MG63 (cell line): ENCODE measurements at places on chromosomes 12 and 14.

GRCh38 chr12:325906-326305, 63.2 kb downstream of the KDM5A start:
- DNase-seq: no peak

GRCh38 chr12:44873898-44874297, 2.2 kb downstream of the NELL2 start:
- no peak for DNase-seq

DNA sequence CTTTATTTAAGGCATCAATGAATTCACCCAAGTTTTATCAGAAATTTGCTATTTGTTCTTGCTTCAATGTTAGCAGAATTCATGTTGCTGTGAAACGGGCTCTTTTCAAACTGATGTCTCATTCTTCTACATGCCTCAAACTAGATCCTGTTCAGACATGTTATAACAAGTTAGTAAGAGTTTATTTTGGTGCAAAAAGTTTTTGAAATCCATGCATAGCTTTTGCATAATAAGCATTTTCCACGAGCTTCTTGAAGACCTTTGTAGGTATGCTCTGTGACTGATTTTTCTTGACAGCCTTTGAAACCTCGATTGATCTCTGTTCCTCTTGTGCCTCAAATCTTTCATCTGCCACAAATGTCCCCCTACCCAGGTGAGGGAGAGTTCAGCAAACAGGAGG, 275.2 kb downstream of the FOXN3 start:
- no peak for DNase-seq

- DNase-seq: no peak
Observed at GRCh38 chr12:120940006-120940405, 35.8 kb upstream of the SPPL3 start.

- DNase-seq: no peak
Observed at GRCh38 chr12:113664224-113664681, 192.6 kb upstream of the LHX5 start.

DNA sequence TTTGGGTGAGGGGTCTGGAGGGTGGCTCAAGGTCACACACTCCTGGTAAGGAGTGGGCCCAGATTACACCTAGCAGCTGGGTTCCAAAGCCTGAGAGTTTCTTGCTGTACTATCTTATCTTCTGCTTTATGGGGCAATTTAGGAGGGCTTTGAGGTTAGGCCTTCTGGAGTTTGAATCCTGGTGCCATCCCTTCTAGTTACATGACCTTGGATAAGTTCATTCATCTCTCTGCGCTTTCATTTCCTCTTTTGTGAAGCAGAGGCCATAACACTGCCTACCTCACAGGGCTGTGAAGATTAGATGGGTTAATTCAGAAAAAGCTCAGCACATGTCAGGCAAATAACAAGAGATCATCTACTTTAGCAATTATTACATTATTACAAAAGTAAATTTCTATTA, 7.4 kb upstream of the KRT77 start:
- DNase-seq: no peak

- peak; percentile 9 for DNase-seq
Observed at GRCh38 chr12:25971654-25972041, 13.2 kb downstream of the RASSF8 start.

DNA sequence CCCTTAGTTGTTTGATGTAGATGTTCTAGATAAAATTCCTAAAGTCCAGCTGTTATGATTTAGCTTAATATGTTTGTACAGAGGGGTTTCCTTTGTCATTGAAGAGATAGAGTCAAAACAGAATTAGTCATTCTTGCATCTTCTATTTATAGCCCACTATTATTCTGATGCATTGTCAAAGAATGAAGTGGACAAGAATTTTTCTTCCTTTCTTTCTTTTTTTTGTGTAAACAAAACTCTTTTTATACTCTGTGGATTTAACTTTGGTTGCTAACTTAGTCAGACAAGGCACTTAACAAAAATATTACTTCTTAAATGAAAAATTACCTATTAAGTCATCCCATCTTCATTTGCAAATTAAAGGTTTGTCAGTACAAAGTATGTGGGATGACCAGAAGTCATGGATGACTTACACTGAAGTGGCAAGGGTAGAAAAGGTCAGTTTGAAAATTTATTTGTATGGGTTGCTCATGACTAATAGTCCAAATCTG, 215.6 kb upstream of the DDHD1 start:
- no peak for DNase-seq

GRCh38 chr14:23512156-23512555, 39.4 kb downstream of the ZFHX2 start:
- DNase-seq: no peak

GRCh38 chr12:132115500-132115899, 28.6 kb downstream of the DDX51 start:
- no peak for DNase-seq

GRCh38 chr14:22112004-22112403, 438.4 kb upstream of the OR4E1 start:
- no peak for DNase-seq

GRCh38 chr12:66648033-66648735, 30.7 kb downstream of the GRIP1 start:
- peak; percentile 42 for DNase-seq

DNA sequence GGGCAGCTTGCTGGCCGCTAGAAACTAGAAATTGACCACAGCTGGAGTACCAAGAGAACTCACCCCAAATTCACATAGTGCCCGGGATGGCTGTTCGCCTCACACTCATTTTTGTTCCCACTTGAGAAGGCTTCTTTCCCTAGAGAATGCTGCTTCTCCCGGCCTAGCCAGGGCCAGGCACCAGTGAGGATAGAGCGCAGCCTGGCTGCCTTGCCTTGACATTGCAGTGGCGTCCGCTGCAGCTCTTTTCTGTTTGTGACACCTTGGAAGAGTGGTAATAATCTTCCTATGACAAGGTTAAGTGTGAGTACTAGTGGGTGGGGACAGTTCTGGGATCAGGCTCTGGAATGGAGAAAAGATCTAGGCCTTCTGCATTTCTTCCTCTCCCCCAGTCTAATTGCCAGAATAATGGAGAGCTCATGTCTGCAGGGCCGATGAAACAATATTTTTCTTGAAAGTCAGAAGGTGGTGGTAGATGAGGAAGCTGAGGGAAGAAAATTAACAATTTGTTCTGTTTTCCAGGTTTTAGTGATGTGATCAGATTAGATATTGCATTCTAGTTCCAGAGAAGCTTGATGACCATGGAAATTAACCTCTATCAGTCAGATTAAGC, 3.7 kb downstream of the TMEM253 start:
- peak; percentile 60 for DNase-seq

- peak; percentile 2 for DNase-seq
Observed at GRCh38 chr12:83015390-83016217, 328.9 kb downstream of the TMTC2 start.

DNA sequence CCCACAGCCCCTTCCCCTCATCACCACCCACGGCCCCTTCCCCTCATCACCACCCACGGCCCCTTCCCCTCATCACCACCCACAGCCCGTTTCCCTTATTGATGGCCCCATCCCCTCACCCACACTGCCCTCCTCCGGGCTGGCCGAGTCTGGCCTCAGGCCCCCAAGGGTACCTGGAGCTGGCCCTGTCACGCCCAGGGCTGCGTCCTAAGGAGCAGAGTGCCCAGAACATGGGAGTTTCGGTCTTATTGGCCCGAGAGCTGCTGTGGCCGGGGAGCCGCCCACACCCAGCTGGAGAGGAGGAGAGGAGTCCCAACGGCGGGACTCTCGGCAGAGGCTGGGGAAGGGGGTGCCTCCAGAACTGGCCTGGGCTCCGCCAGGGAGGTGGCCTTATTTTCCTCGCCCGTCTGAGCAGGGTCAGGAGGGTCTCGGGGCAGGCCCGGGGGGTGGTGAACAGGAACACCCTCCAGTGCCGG, 182.3 kb downstream of the KIF26A start:
- DNase-seq: no peak

- DNase-seq: no peak
Observed at GRCh38 chr12:47885566-47885965, 19.2 kb downstream of the VDR start.

DNA sequence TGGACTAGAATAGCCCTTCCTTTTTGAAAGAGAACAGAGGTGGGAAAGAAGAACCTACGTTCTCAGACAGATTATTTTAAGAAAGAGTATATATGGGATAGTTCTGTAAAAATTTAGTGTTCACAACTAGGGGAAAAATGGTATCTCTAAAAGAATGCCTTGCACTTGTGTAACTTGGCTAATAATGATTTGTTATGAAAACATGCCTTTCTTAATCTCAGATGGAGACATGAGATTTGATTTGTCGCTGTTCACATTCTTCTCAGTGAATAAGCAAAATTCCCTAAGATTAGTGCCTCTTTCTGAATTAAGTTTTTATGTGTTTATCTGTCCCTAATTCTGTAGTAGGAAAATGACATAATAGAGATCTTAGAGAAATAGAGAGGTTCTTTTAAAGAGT, 100.8 kb downstream of the USP15 start:
- DNase-seq: no peak

- peak; percentile 81 for DNase-seq
Observed at GRCh38 chr12:116123451-116124258, 153.8 kb downstream of the MED13L start.

DNA sequence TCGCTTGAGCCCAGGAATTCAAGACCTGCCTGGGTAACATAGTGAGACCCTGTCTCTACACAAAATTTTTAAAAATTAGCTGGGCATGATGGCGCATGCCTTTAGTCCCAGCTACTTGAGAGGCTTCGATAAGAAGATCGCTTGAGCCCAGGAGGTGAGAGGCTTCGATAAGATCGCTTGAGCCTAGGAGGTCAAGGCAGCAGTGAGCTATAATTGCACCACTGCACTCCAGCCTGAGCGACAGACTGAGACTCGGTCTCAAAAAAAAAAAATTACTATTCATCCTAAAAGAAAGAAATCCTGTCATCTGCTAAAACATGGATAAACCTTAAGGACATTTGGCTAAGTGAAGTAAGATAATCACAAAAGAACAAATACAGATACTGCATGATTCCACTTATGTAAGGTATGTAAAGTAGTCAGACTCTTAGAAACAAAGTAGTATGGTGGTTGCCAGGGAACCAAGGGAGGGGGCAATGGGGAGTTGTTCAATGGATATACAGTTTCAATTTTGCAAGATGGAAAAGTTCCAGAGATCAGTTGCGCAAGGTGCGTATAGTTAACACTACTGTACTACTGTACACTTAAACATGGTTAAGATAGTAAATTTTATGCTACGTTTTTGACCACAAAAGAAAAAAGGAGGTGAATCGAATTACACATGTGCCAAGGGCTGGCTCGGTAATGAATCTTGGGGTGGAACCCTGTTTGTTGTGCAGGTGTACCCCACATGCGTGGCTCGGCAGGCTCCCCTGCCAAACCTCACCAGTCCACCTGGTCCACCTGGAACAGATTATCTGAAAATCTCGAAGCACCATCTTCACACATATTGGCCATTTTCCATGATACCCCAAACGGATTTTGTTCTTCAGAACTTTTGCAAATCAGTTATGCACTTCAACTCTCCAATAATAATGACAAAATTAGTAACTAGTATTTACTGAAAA, 18.3 kb upstream of the ATP2A2 start:
- no peak for DNase-seq

- DNase-seq: no peak
Observed at GRCh38 chr14:58701156-58701555, 63.4 kb downstream of the DACT1 start.

DNA sequence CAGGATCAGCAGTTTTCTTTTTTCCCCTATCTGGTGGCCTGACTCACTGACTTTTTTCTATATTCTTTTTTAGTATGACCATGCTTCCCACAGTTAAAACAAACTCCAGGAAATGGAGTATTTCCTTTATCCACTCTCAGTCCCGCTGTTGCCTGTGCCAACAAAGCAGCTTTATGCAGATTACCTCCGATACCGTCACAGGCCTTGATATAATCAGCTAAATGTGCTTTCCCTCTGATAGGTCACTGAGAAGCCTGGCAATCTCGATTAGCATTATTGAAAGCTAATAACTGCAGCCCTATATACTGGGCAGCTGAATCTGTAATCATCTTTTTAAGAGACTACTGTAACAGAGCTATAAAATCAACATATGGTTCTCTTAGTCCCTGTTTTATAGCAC, 243.6 kb downstream of the KIF21A start:
- peak; percentile 54 for DNase-seq

DNA sequence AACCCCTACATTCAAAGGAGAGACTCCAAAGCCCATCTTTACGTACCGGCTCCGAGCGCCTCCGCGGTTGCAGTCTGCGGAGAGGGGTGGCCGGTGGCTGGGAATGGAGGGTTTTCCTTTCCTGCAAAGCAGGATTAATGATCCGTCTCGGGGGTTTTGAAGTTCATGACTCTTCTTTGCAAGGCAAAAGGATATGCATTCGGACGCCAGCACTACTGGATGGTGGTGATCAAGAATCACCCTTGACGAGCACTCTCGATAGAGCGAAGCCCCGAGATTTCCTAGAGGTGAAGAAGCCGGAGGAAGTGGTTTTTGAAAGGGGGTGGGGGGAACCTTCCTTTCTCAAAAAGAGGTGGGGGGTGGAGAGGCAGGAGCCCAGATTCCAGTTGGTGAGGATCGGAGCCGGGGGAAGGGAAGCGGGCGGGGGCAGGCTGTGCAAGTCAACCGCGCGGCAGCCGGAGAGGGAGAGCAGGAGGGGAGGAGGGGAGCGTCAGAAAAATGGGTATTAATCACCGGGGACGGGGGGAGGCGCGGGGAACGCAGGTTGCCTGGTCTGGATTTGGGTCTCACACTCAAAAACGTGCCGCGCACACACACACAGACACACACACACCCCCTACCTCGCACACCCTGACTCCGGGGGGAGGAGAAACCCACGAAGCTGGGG, at the start of gene GRIN2B:
GRIN2B (minus strand) TSS at position 307 of the 667 bp plus-strand sequence. CDS start 115,394 bp downstream, outside the sequence.
- DNase-seq: peak; percentile 26

- DNase-seq: peak; percentile 76
Observed at GRCh38 chr12:108618079-108618952, 15.4 kb downstream of the SELPLG start.

DNA sequence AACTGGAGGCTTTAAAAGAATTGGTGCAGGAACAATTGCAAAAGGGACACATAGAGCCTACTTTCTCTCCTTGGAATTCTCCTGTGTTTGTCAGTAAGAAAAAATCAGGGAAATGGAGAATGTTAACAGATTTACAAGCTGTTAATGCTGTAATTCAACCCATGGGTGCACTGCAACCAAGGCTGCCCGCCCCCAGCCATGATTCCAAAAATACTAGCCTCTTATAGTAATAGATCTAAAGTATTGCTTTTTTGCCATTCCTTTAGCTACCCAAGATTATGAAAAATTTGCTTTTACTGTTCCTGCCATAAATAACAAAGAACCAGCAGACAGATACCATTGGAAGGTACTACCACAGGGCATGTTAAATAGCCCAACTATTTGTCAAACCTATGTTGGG, 15.3 kb upstream of the OR8S1 start:
- DNase-seq: no peak

DNA sequence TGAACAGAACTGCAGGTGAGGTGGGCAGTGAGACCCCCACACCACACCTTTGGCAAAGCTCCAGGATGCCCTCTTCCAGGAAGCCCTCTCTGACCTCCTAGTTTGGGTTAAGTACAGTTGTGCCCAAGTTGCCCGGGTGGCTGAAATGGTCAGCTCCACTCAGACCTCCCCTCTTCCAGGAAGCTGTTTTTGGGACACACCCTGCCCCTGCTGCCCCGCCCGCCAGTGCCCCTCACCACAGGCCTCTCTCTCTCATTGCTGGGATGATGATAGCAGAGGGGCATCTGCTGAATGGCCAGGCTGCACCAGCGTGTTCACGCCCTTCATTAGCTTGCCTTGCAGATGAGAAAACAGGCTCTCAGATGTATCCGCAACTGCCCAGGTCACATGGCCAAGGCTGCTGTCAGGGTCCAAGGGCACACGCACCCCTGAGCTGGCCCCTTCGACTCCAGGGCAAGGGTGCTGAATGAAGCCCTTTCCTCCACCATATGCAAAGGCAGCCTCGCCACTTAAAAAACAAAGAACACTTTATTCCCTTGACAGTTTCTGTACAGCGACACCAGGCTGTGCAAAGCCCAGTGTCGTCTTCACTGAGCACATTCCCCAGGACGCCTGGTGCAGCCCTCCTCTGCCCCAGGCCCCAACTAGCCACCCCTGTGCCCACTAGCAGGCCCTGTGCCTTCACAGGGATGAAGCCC, 15.5 kb downstream of the SLC25A29 start:
- DNase-seq: no peak
